Omental fat pad (tissue), 4 donors: ENCODE measurements at places on chromosomes 3 and 15. TPM values are rescaled to one million over a fixed set of nuclear protein-coding genes. Genes with fewer than 3 reads are reported as not detected.

GRCh38 chr15:90015749-90016148, 14.6 kb downstream of the ZNF710 start:
- no peak for DNase-seq

GRCh38 chr3:59496250-59496649, 446.4 kb upstream of the CFAP20DC start:
- DNase-seq = no peak

- DNase-seq = no peak
Observed at GRCh38 chr3:102480139-102480538, 45.3 kb downstream of the ZPLD1 start.

DNA sequence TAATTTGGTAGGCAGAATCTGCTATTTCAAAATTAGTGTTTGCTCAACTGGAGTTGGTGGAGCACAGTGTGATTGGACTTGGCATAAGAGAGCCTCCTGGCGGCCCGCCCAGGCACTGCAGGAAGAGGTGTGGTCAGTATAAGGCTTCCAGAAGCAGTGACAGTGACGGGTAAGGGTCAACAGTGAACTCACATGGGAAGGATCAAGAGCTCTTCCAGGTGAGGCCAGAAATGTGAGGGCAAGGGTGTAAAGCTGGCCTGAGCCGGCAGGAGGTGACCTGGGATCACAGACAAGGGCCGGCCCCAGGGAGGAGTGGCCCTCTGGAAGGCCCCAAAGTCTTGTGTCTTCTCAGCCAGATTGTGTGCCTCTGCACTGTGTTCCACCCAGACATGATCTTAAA, 93.2 kb upstream of the RNF7 start:
- DNase-seq = peak; percentile 69

- no peak for DNase-seq
Observed at GRCh38 chr3:143433787-143434378, 314.3 kb downstream of the CHST2 start.

DNA sequence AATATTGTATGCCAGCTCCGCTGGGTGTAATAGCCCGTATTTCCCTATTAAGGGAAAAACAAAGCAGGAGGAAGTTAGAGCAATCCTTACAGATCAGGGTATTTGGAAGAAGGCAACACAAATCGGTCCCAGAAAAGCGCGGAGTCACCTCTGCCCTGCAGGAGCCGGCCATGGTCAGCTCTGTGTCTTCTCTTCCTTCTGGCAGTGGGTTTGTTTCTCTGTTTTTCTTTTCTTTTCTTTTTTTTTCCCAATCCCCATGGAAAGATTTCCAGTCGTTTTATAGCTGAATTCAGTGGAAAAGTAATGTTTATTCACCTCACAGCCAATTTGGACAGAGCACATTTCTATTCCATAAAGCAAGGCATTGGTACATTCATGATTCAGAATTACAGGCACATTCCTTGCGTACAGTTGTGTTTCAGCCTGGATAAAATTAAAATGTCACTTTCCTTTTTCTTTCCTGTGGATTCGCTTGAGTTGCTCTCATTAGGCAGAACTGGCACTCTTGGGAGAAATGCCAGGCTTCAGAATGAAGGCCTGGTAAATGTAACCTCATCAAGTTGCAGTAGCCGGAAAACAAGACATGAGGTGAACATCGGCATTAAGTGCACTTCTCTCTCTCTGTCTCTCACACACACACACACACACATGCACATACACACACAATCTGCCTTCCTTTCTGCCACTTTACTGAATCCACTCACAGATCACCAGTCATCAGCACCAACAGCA, 204.5 kb upstream of the UBE2E1 start:
- DNase-seq = no peak

DNA sequence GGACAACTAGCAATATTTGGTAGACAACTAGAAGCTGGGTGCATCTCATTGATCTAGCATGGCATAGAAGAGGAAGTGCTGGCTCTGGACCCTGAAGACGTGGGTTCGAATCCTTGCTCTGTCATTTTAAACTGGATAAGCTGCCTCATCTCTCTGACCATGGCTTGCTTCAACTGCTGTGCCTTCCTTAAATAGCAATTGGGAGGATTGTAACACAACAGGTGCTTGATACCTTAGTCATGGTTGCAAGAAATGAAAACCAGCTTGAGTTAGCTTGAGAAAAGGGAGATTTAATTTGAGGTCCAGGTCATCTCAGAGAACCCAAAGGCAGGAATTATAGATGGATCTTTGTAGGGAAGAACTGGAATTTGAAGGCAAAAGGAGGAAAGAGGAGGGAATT, 14.8 kb upstream of the RGMA start:
- DNase-seq = no peak

- no peak for DNase-seq
Observed at GRCh38 chr3:14389166-14389606, 13.2 kb upstream of the SLC6A6 start.

- no peak for DNase-seq
Observed at GRCh38 chr3:48899273-48899672, 591 bp upstream of the SLC25A20 start.

GRCh38 chr15:70492240-70493177, 270.8 kb downstream of the UACA start:
- DNase-seq = no peak

- no peak for DNase-seq
Observed at GRCh38 chr15:70164156-70164900, 66.6 kb upstream of the TLE3 start.

The SPATA12 gene
- total RNA-seq = not detected

The IQCF5 gene
- not detected for total RNA-seq

The ACKR2 gene
- total RNA-seq = 6.2 TPM

The PTPRG gene
- 100 TPM for total RNA-seq

The GNAI2 gene
- 250 TPM for total RNA-seq

The GUCA1C gene
- total RNA-seq = not detected

The LSAMP gene
- 2.4 TPM for total RNA-seq
